ENCODE measurements at places on chromosomes 7 and 10.
A peak's percentile ranks its signal among the peaks of the same experiment; 100 is the strongest.

DNA sequence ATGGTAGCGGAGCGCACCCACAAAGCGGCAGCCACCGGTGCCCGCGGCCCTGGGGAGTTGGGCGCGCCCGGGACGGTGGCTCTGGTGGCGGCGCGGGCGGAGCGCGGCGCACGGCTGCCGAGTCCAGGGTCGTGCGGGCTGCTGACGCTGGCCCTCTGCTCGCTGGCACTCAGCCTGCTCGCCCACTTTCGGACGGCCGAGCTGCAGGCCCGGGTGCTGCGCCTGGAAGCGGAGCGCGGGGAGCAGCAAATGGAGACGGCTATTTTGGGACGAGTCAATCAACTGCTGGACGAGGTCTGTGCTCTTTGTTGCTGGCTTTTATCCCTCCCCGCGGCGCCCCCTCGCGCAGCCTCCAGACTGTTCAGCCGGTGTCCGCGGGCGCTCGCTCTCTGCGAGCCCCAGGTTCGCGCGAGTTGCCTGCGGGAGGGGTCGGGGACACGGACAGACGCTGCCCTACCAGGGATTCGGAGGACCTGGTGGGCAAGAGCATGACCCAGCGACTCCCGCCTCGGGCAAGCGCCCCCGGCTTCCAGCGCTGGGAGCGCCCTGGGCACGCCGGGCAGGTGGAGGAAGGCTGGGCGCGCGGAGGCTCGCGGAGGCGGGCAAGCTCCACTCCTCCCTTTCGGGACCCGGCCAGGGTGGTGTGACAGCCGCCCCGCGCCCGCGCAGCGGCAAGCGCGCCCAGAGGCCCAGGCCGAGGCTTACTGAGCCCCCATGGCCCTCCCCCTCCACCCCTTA, 887 bp downstream of the COL13A1 start:
- no peak for DNase-seq

GRCh38 chr10:43809211-43809930, 160.7 kb upstream of the ZNF32 start:
- no peak for DNase-seq

- DNase-seq: no peak
These were observed 2.7 kb upstream of the CHRM2 start for GRCh38 chr7:136865777-136866176.

- DNase-seq: no peak
These were observed 5.5 kb downstream of the CNNM2 start for GRCh38 chr10:102923601-102924000.

GRCh38 chr10:6530211-6530840, 49.8 kb downstream of the PRKCQ start:
- peak; percentile 57 for DNase-seq

- no peak for DNase-seq
These were observed 8.0 kb upstream of the ELFN1 start for GRCh38 chr7:1662101-1662500.

DNA sequence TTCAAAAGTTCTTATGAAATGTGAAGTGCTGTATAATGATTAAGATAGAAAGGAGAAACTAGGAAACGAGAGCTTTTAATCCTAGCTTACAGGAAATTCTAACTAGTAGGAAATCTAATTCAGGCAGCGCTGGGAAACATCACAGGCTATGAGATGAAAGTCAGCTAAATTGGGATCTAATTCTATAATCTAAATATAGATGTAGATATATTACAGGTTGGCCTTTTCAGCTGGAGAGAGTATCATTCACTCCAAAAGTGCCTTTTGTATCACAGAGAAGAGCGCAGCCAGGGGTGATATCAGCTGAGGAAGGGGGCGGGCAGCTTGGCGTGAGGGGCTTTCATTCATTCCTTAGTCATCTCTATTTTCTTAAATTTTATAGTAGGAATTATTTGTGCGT, 157.0 kb downstream of the CUX1 start:
- no peak for DNase-seq

GRCh38 chr10:105952153-105952552, 1212.4 kb downstream of the SORCS1 start:
- no peak for DNase-seq

GRCh38 chr10:125151170-125151552, 9.2 kb downstream of the CTBP2 start:
- no peak for DNase-seq

DNA sequence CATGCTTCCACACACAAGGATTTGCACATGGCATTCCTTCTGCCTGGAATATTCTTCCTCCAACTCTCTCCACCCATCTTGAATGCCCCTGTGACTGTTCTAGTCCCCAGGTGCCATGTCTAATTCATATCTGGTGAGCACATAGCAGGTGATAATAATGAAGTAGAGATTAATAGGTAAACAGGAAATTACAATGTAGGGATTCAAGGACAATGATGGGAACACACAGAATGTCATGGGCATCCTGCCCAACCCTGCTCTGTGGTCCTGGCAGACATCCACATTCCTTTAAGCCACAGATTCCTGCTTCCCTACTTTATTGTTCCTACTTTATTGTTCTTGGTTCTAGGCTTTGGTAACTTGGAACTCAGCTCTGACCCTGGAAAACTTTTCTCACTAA, 115.8 kb downstream of the THSD7A start:
- no peak for DNase-seq

DNA sequence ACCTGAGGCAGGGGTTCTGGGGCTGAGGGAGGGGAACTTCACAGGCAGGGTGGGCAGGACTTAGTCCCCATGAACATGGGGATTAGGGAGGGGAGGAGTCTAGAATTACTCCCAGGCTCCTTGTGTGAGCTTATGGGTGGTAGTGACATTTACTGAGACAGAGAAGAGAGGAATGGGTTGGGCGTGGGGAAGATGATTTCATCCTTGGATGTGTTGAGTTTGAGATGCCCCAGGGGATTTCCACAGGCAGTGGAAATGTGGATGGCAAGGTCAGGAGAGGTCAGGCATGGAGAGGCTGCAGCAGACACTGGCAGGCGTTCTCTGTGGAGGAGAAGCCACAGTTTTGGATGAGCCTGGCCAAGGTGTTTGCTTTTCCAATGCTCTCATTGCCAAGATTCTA, 26.4 kb upstream of the GSDME start:
- DNase-seq: no peak

DNA sequence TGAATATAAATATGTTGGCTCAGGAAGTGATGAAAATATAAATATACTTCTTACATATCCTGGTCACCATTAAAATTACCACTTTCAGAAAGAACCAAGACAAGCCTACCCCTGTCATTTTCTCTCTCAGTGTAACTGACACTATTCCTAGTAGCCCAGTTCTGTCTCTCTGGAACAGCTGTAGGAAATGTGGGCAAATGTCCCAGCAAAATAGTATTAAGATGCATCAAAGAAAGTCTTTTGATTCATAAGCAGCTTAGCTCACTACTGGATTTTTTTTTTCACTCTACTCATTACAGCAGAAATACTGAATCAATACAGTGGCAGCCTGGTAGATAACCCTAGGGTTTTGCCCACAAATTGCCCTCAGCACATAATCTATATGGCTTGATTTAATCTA, 290.9 kb downstream of the DNAJB9 start:
- DNase-seq: no peak

- DNase-seq: no peak
These were observed 106.1 kb upstream of the SP8 start for GRCh38 chr7:20892776-20893175.
